NCI-H1930 (cell line): ENCODE measurements at places on chromosomes 7 and 10.
A peak's percentile ranks its signal among the peaks of the same experiment; 100 is the strongest.

DNA sequence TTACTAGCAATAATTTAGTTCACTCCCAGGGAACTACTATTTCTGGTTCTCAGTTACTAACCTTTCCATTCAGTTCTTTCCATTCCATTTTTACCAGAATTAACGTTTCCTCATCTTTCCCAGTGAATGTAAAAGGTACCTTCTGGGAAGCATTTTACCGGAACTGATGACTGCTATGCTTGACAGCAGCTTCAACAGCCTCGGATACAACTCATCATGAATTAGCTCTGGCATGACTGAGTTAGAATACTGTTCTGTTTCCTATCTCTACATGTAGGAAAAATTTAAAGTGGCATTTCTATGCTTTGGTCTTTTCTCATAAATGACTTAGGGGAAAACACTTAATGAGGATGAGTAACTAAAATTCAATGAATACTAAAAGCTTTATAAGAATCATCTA, 18.6 kb downstream of the TAS2R41 start:
- no peak for DNase-seq

GRCh38 chr7:64602086-64602485, 39.2 kb upstream of the ZNF680 start:
- DNase-seq = no peak

DNA sequence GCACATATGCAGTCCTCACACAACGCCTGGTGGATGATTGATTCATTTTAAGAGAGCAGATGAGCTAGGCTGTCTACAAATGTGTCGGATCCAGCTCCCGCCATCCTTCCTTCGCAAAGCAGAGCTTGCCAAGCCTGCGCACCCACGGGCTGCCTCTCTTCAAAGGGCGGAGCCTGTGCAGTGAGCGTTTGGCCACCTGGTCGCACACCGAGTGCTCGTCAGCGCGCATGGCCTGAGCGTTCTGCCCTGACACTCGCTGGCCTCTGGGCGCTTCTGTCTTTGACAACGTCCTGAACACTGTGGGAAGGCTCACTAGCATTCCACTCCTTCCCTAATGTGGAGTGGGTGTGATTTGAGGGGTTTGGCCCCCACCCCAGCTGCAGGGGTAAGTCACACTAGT, 47.1 kb upstream of the TMEM72 start:
- DNase-seq = no peak

- DNase-seq = no peak
These were observed 104.2 kb downstream of the ARID5B start for GRCh38 chr10:62005687-62006086.

GRCh38 chr7:68423356-68423755, 1174.9 kb upstream of the AUTS2 start:
- DNase-seq = no peak

GRCh38 chr10:71737001-71737833, 17.6 kb upstream of the C10orf105 start:
- DNase-seq = no peak

- DNase-seq = no peak
These were observed 32.2 kb downstream of the LRRC72 start for GRCh38 chr7:16558761-16559302.

DNA sequence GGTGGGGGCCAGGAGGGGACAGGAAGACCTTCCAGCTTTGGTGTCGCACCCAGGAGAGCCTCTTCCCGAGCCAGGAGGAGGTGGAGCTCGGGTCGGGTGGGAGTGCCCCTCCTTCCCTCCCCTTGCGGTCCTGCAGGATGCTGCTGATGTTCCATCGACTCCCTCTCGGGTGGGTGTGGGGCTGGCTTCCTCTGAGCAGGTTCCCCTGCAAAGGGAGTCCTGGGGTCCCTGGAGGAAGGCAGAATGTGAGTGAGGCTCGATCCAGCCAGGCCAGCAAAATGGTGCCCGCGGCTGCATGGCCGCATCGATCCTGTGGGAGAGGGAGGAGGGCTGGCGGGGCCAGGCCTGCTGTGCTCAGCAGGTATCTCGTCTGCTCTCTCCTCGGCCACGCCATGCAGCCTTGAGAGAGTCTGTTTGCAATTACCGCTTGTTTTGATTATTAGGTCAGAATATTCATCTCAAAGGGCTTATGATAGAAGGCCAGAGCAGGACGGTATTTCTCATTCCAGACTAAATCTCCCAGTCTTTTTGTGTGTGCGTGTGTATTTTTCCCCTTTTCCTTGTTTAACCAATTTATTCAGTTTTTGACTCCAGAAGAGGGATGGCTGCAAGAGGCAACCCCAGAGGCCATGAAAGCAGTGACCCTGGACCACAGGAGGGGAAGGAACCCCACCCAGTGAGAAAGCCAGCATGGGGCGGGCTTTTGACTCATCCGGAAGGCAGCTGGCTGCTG, 137.3 kb upstream of the ZMIZ1 start:
- no peak for DNase-seq

DNA sequence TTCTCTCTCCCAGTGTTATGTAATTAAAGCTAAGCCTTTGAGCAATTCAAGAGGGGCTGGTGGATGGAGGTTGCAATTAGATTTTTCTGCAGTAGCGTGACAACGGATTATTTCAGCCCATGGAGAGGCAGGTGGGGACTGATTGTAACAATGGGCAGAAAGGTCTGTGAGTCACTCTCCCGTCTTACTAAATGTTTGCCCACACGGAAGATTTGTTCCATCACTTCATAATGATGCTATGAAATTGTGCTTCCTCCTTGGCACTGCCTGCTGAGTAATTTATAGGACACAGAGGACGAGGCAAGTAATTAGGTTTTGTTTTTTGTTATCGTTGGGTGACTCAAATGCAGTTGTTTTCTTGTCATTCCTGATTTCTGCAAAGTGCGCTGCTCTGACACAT, 594.5 kb upstream of the DPP6 start:
- DNase-seq = peak; percentile 98

- no peak for DNase-seq
These were observed 97.1 kb downstream of the SH3PXD2A start for GRCh38 chr10:103758294-103758681.

GRCh38 chr10:133154996-133155778, 4.8 kb upstream of the KNDC1 start:
- DNase-seq = no peak

DNA sequence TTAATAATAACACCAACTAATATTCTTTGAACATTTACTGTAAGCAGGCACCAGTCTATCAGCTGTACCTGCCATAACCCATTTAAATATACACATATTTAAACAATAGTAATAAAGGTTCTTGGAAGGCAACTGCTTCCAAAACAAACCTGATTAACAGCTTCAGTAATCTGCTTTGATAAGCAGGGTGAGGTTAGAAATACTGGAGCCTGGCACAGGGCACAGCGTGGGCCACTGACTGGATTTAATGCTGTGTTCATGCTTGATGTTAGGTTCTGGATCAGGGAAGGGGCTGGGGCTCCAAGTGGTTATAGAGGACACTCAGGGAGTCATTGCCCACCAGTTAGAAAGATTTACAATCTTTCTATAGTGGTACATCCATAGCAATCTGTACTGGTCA, 10.9 kb upstream of the C10orf120 start:
- DNase-seq = no peak
